ENCODE measurements at places on chromosomes 1 and 21. TPM values are rescaled to one million over a fixed set of nuclear protein-coding genes. Genes with fewer than 3 reads are reported as not detected.

NUCKS1 gene
- 277 TPM for total RNA-seq

S100A14 gene
- total RNA-seq, result 3.2 TPM

DNA sequence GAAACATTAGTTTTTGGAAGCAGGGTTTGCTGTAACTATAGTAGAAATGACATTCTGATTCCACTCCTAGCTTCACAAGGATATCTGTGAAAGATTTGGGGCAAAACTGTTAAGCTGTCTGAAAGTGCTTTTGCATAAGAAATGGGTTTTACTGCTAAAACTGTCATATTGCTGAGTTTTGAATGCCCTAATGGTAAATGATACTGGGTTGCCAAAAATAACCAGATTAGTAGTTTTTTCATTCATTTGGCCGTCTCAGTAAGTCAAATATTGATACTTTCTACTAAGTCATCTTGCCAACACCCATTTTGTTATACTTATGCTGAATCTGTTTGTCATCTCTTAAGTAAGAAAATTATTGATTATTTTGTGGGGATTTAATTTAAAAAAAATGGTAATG, 399 bp upstream of the PTPRC start:
- no peak for DNase-seq

DNA sequence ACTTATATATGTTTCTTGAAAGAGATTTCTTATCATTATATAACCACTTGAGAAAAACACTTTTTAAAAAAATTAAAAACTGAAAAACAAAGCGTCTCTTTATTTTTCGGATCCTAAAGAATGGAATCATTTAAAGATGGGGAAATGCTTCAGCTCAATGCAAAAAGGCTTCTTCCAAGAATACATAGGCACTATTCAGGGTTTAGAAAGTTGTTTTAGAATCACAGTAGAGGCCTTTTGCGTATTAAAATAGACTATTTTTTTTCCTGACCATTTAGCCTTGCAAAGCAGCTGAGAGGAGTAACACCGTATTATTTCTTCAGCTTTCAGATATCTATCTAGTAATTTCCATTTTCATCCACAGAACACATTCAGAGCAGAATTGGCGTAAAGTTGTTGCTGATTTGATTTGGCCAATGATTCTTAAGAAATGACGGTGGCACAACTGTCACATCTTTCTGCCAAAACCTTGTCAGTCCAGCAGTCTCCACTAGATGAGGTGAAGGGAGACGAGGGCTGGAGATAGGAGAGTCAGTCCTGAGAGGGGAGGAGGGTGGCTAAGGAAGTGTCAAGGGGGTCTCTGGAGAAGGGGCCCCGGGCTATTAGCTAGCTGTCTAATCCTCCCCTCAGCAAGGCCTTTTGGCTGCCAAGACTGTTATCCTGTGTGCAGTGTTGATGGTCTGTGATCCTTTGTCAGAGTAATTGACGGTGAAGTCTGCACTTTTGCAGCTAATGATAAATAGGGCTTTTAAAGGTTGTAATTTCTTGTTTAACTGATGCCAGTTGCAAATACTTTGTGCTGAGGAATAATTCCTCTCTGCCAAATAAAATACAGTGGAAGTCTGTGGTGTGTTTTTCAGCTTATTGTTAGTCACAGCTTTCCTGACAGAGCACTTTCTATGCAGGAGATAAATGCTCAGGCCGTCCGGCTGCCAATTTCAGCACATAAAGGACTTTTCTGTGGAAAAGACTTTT, 34.7 kb downstream of the PRRX1 start:
- peak; percentile 29 for DNase-seq

DNA sequence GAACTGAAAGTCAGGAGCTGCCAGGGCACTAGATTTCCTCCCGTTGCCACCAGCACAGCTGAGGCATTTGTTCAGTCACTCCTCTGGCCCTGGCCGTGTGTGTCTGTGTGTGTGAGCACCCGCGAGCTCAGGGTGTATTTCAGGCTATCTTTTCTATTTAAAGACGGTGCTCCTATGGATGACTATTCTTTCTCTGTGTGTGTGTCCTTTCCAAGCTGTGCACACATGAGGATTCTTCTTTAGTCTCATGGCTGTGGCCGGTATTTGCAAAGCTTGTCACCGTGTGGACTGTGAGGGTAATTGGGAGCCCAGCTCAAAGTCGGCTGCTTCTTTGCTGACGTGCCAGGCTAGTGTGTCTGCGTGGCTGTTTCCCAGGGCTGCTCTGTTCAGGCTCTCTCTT, 3.0 kb upstream of the KCND3 start:
- DNase-seq, result peak; percentile 23

Measured in right cardiac atrium (tissue), 5 donors.